Kidney tubule cell (primary cell): ENCODE measurements at places on chromosomes 12 and 14.

DNA sequence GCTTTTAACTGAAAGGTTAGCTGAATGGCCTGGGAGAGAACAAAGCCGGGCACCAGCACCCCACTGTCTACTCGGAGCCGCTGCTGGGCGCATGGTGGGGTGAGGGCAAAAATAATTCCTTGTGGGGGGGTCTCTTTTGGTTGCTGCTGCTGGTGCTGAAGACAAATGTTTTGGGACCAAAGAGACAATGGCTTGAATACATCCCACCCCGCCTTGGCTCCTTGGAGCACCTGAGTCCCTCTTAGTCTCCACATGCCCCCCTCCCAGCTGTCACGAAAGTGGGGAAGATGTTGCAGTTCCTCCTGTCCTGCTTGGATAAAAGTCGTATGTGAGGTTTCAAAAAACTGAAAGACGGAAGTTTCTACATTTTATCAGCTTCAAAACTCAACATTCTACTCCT lies 85.0 kb downstream of the PIWIL1 start:
- no peak for DNase-seq

DNA sequence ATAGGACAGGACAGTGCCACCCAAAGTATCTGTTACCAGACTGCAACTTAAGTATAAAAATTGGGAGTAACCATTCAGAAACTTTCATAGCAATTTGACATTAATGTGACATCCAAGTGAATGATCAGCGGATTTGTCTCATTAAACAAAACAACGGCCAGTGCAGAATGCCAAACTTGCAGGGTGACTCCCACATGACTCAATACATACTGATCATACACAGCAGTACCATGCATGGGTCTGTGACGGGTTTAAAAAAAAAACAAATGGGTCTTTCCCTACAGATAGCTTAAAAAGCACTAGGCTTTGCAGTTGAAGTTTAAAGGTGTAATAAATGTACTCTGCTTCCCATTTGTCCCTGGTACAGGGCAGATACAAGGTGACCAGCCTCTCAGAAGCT lies 116.6 kb downstream of the SLC35F4 start:
- DNase-seq = peak; percentile 87

DNA sequence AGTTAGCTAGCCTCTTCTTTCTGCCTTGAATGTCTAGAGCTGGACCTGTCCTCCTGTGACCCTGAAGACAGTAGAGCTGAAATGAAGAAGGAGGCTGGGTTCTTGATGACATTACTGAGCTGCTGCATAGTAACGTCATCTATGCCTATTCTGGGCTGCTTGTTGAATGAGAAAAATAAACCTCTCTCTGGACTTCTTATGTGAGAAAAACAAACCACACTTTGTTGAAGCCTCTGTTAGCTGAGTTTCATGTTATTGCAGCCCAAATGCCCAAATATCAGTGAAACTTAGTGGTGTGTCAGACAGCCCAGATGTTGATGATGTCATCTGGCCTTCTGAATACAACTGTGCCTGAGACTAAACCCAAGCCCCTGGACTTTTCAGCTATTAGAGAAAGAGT lies 67.0 kb upstream of the MAX start:
- DNase-seq = peak; percentile 28

DNA sequence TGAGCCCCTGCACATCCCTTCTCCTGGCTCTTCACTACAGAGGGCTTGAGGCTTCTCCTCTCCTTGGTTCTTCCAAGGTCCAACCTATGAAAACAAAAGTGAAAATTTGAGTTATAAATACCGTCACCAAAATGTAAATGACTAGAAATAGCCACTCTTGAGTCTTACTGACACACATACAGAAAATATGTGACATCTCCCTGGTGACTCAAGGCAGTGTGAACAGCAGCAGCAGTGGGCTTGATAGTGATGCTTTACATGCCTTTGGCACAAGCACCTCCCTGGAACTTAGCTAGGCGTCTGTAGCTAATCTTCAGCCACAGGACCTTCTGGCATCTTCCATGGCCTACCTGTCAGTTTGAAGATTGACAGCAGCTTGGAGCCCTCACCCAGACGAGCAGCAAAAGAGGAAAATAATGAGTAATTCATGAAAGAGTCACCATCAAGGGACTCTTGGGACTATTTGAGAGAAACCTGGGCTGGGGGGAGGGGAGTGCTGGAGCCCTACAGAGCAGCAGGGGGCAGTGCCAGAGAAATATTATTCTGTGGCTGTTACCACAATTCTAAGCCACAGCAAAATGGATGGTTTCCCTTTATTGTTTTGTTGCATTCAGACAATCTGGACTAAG lies 158.0 kb downstream of the KCNK10 start:
- peak; percentile 44 for DNase-seq

- no peak for DNase-seq
These were observed 33.6 kb downstream of the FUT8 start for GRCh38 chr14:65446159-65446558.

DNA sequence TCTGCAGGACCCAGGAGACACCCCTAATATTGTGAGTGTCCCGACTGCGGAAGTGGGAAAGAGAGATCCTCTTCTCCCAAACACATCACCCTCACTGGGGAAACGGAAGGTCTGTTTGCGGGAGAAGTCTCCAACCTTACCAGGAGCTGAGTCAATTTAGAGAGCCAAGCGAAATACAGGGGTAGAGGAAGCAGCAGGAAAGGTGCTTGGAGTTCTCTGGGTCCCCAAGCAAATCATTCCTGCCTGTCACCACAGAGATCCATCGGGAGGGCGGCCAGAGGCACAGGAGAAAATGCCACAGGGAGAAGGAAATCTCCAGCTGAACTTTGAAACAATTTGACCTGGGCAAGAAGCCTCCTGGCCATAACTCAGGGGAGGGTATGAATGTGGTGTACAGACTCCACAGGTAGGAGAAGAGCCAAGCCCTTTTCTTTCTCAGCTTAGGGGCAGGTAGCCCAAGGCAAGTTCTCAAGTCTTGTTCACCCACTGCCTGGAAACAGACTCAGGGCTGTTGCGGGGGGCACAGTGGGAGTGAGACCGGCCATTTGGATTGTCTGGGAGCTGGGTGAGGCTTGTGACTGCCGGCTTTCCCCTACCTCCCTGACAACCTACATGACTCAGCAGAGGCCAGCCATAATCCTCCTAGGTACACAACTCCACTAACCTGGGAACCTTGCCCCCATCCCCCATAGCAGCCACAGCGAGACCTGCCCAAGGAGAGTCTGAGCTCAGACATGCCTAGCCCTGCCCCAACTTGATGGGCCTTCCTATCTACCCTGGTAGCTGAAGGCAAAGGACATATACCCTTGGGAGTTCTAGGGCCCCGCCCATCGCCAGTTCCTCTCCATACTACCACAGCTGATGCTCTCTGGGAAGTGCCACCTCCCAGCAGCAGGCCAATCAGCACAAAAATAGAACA lies 211.9 kb upstream of the ARHGAP5 start:
- no peak for DNase-seq
